NCI-H2029 treated with DMSO at 0.1 percent for 48 hours (cell line): ENCODE measurements at places on chromosomes 4 and X.
A peak's percentile ranks its signal among the peaks of the same experiment; 100 is the strongest.

DNA sequence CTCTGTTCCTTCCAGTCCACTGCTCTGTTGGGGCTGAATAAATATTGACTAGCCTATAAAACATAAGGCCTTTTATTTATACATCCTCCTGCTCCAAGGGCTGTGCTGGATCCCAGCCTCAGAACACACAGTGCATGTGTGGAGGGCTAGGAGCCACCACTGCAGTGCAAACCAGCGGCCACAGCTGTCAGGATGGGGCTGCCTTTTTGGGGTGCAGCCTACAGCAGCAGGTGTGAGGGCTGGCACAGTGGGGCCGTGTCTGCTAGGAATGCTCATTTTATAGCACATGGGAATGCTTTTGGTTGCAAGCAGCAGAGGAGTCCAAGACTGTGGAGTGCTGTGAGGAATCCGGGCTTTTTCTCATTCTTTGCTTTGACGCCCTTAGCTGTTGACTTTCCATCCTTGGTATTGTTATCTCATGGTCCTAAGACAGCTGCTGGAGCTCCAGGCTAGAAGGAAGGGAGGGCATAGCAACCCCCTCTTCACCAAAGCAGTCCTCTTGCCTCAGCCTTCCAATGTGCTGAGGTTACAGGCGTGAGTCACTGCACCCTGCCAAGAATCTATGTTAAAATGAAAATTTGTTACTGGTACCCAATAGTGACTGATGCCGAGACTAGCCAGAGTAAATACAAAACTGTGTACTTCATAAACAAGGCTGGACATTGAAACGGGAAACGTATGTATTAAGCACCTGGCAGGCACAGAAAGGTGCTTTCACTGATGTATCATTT lies 334.3 kb upstream of the GATB start:
- DNase-seq, result peak; percentile 69

GRCh38 chr4:10031668-10032590 lies 10.6 kb upstream of the SLC2A9 start:
- no peak for DNase-seq

- no peak for DNase-seq
Measured at GRCh38 chr4:8328866-8329559, 59.5 kb downstream of the HTRA3 start.

DNA sequence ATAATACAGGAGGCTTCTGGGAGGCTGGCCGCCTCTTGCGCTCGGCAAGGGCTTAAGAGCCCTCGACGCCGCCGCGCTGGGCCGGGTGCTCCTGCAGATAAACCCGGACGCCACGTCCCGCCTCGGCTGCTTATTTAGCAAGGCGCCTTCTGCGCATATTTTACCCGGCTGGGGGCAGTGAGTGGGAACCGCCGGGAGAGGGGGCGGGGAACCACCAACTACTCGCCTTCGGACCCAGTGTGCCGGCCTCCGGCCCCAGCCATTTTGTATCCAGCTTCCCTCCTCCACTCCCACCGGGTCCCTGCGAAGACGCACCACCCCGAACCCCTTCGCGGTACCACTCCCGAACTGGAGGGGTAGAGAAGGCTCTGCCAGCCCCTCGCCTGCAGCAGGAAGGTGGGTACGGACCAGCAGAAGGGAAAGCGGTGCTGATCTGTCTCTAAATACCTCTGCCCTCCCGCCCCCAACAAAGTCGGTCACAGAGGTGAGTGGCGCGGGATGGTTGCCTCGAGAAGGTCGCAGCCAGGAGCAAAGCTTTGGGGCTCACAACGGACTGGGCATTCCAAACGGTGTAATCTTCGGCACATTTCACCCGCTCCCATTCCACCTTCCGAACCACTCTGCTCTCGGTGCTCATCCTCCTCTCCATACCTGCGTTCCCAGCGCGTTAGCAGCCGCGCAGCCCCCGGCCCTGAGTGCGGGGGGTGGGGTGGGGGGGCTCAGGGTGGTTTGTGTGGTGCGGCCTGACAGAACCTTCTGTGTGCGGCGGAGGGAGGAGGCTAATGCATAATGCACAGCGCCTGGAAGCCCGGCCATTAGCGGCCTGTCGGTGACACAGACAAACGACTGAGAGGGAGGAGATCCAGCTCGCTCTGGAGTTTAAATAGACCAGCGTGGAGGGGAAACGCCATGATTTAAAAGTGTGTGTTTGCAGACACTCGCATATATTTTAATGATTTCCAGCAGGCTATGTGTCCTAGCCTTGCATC lies 4.9 kb upstream of the BCOR start:
- DNase-seq, result no peak

DNA sequence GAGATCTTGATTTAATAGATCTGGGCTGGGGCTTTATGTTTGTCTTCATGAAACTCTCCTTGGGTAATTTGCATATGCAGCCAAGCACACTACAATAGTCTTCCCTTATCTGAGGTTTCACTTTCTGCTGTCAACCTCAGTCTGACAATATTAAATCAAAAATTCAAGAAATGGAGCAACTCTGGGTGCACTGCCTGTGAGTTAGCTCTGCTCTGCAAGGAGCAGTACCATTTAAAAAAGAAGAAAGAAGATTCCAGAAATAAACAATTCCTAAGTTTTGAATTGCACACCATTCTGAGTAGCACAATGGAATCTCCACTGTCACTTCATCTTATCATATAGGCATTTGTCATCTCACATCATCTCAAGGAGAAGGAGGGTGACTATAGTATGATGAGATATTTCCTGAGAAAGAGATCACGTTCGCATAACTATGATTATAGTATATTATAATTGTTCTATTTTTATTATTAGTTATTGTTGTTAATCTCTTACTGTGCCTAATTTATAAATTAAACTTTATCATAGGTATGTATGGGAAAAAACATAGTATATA lies 9.4 kb downstream of the FNIP2 start:
- no peak for DNase-seq

- DNase-seq, result no peak
Measured at GRCh38 chrX:91311969-91312368, 122.7 kb upstream of the PABPC5 start.

DNA sequence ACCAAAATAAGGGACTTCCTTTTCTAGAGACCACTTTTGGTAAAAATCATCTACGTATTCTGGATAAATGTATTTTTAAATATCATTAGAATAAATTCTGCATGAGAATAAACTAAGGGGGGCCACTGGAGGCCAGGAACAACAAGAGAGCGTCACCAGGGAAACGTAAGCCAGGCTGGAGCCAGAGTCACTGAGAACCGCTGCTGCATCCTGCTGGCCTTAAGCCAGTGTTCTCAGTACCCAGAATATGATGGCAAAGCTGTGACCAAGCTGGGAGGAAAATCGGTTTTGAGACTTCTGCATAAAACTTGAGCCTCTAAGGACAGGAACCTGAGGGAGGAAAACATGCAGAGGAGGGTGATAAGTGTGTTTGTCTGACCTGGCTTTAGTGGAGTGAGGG lies 63.0 kb upstream of the FAM9A start:
- peak; percentile 2 for DNase-seq

GRCh38 chr4:11507920-11508319 lies 79.2 kb upstream of the HS3ST1 start:
- DNase-seq, result no peak

DNA sequence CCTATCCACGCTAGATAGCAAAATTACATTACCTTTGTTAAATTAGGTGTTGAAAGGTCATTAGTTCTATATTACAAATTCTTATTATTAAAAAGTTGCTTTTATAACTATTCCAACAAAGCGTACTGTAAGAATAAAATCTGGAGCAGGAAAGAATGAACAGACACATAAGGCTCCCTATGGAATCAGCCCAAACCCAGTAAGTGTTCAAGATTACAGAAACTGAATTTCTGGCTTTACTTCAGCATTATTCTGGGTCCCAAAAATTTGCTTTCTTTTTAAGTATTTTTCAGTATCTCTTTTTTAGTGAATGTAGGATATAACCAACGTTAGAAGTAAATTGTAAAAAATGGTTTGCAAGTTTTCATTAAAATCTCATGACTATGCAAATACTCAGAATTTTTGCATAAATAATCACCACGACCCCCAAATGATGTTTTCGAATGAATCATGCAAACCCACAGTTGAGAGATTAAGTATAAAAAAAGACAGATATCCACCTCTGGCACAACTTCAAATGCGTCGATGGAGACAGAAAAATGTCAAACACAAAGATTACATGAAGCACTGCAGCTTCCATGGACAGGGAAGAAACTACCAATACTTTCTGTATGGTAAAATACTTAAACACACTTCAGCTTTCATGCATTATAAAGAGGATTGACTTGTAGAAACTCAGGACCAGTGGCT lies 238.5 kb downstream of the RASL11B start:
- no peak for DNase-seq

DNA sequence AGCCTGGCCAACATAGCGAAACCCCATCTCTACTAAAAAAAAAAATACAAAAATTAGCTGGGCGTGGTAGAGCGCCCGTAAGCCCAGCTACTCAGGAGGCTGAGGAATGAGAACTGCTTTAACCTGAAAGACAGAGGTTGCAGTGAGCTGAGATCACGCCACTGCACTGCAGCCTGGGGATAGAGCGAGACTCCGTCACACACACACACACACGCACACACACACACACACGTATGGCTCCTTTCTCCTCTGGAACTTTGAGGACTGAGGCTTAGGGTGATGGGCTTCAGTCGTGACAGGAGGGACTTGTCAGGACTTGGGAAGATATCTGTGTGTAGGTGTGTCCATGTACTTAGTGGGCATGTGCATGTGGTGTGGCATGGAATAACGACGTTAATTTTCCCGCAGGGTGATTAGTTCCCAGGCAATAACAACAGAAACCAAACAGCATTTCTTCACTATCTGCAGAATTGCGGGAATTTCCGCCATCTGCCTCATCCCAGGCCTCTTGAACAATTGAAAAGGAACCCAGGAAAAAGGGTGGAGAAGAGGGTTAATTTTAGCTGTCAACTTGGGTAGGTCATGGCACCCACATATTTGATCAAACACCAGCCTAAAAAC lies 47.7 kb downstream of the RWDD4 start:
- no peak for DNase-seq

GRCh38 chr4:2663275-2663674 lies 92.9 kb downstream of the TNIP2 start:
- DNase-seq, result no peak

DNA sequence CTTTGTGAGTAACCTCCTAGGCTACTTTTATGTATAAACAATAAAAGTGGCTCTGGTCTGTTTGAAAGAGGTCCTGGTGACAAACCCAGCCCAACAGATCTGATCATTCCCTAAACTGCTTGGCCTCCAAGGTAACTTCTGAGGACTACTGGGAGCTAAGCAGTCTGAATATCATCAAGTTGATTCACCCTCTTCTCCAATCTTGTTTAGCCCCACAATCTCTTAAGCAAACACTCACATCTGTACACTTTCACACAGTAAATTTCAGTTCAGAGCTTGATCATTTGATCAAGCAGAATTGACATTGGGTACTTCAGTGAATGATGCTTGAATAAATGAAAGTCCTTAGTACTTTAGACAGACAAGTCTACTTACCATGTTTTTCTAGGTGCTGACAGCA lies 74.7 kb downstream of the HCCS start:
- no peak for DNase-seq

GRCh38 chrX:105543283-105543682 lies 279.1 kb upstream of the NRK start:
- no peak for DNase-seq

GRCh38 chr4:70996018-70996360 lies 2.5 kb downstream of the DCK start:
- DNase-seq, result no peak

GRCh38 chrX:97380200-97380599 lies 496.5 kb downstream of the RPA4 start:
- DNase-seq, result no peak

- no peak for DNase-seq
Measured at GRCh38 chr4:155535802-155536454, 130.7 kb upstream of the GUCY1A1 start.

DNA sequence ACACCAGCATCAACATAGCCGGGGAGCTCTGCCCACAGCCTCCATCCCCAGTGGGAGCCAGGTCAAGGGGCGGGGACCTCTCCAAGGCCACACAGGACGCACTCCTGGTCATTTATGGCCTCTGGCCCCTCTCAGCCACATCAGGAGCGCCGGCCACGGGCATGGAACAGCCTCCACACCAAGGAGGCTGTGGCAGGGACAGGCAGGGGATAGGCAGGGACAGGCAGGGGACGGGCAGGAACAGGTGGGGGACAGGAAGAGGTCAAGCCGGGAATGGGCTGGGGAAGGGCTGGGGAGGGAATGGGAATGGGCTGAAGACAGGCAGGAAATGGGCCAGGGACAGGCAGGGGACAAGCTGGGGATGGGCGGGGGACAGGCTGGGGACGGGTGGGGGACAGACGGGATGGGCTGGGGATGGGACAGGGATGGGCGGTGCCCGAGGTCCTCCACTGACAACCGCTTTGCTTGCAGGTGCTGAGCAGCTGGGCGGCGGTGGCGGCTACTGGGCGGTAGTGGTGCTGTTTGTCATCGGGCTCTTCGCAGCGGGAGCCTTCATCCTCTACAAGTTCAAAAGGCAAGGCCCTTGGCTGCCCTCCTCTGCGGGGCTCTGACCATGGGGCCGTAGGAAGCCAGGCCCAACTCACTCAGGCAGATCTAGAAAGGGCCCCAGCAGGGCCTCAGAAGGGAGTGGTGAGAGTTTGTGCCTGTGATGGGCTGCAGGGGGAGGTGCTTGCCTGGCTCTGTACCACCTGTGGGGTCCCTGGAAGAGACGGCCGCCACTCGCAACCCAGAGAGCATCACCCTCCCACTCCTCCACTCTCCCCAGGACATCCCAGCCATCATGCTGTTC lies 205.6 kb downstream of the AFAP1 start:
- DNase-seq, result no peak

- DNase-seq, result no peak
Measured at GRCh38 chrX:120617996-120618630, 11.7 kb downstream of the C1GALT1C1 start.

DNA sequence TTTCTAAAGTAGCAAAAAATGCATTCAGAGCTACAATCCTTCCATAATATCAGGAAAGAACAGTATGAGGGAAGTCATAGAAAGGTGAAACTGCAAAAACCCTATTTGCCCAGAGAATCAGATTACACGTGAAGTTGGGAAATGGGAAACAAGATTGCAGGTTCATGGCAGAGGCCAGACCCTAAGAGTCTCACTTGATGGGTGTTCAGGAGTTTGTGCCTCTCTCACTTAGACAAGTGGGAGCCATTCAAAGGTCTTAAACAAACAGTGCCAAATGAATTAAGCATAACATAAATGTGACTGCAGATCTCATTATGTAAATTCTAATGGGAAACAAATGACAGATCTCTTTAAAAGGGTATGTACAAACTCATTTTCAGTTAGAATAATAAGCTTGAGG lies 91.6 kb downstream of the ARAP2 start:
- DNase-seq, result peak; percentile 5

- no peak for DNase-seq
Measured at GRCh38 chr4:132513491-132513890, 635.6 kb upstream of the PCDH10 start.

- no peak for DNase-seq
Measured at GRCh38 chrX:103187953-103188475, 26.9 kb upstream of the BEX4 start.

- DNase-seq, result no peak
Measured at GRCh38 chr4:7861440-7861881, 78.2 kb downstream of the AFAP1 start.
